ENCODE measurements at places on chromosomes 2 and 18.

DNA sequence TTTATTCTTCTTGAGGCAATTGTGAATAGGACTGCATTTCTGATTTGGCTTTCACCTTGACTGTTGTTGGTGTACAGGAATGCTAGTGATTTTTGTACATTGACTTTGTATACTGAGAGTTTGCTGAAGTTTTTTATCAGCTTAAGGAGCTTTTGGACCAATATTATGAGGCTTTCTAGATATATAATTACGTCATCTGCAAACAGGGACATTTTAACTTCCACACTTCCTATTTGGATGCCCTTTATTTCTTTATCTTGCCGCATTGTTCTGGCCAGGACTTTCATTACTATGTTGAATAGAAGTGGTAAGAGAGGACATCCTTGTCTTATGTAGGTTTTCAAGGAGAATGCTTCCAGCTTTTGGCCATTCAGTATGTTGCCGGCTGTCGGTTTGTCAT lies 425.4 kb upstream of the CHAC2 start:
- DNase-seq, result no peak

DNA sequence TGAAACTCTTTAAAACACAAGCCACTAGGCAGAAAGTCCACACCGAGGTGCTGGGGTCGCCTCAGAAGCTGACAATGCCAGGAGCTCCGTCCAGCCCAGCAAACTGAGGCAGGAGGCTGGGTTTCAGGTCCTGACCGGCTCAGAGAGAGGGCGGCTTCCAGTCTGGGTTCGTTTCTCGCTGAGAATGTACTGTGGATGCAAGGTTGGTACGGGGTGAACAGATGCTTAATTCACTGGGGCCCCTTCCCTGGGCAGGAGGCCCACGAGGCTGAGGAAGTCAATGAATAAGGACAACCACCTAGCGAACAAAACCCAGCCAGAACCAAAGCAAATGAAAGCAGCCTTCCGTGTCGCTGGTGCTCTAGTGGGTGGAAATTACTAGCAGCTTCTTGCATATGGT lies 142.0 kb downstream of the RTP5 start:
- no peak for DNase-seq

DNA sequence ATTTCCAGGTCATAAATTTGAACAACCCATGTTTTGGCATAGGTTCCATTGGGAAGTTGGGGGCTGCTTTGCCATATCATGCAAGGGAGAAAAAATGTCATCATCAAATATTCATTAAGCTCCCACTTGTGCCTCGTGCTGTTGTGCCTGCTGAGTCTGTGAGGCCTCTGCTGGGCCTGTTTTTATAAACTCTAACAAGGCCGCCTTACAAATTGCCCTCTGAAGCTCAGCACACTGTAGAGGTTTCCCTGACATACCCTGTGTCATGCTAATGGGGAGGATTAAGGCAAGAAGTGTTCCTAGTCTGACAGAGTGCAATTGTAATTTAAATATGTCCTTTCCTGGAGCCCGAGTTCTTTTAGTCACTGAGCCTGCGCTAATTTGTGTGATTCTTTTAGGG lies 17.6 kb downstream of the OSBPL6 start:
- no peak for DNase-seq

GRCh38 chr2:232229911-232230310 lies 148.6 kb upstream of the ALPP start:
- DNase-seq, result no peak

- DNase-seq, result no peak
These were observed 609.5 kb upstream of the VRK2 start for GRCh38 chr2:57437077-57437476.

- DNase-seq, result no peak
These were observed 82.7 kb downstream of the COL5A2 start for GRCh38 chr2:189096769-189097447.

GRCh38 chr2:9092383-9093282 lies 89.1 kb upstream of the MBOAT2 start:
- no peak for DNase-seq

GRCh38 chr2:106269591-106270291 lies 75.6 kb upstream of the UXS1 start:
- peak; percentile 25 for DNase-seq

DNA sequence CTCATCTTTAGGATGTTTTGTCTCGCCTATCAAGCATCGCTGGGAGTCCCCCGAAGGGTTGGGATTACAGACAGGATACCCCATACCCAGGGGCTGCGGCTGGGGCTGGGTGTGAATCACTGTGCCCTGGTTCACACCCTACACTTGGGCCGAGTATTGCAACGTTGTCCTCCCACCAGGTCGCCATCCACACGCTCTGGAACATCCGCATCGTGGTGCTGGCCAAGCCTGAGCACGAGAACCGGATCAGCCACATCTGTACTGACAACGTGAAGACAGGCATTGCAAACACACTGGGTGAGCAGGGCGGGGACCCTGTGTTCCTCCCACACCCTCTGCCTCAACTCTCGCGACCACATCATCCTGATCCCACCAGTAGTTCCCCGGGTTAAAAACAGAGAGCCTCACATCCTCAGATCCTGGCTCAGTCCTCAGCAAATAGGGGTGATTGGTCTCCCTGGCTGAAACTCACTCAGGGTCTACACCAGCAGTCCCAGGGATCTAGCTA lies 87.3 kb upstream of the ATG16L1 start:
- DNase-seq, result no peak

GRCh38 chr2:120576509-120577474 lies 158.9 kb upstream of the GLI2 start:
- no peak for DNase-seq

DNA sequence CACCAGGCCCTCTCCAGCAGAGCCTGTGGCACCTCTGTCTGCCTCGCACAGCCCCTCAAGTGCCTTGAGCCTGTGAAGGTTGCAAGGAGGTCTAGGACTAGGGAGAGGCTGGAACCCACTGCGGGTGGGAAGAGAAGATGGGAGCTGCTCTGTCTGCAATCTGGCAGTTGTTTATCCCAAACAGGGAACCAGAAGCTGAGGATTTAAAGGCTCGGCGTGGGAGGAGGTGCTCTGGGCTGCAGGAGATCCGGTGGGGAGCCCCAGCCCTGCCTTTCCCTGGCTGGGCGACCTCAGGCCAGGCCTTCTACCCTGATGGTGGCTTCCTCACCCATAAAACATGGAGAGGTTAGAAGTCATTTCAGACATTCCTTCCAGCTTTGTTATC lies 174.1 kb downstream of the SMAD7 start:
- DNase-seq, result no peak

GRCh38 chr18:47323158-47323557 lies 71.7 kb upstream of the SKOR2 start:
- DNase-seq, result no peak

GRCh38 chr2:156540706-156541105 lies 104.5 kb downstream of the GPD2 start:
- no peak for DNase-seq

DNA sequence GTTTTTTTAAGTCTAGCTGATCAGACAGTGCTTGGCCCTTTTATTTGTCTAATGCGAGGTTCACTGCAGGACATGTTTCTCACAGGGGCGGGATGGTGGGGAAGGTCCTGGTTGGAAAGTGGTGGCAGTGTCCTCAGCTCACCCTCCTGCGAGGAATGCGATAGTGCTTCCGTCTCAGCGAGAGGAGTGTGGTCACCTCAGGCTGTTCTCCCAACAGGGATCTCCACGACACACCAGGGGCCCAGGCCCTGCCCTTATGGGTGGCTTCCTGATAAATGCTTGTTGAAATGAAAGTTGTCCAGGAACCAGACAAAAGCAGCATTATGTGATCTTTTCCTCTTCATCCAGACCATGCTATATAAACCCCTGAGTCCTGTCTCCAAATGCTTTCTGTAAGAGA lies 70.1 kb downstream of the BOLA3 start:
- DNase-seq, result no peak

DNA sequence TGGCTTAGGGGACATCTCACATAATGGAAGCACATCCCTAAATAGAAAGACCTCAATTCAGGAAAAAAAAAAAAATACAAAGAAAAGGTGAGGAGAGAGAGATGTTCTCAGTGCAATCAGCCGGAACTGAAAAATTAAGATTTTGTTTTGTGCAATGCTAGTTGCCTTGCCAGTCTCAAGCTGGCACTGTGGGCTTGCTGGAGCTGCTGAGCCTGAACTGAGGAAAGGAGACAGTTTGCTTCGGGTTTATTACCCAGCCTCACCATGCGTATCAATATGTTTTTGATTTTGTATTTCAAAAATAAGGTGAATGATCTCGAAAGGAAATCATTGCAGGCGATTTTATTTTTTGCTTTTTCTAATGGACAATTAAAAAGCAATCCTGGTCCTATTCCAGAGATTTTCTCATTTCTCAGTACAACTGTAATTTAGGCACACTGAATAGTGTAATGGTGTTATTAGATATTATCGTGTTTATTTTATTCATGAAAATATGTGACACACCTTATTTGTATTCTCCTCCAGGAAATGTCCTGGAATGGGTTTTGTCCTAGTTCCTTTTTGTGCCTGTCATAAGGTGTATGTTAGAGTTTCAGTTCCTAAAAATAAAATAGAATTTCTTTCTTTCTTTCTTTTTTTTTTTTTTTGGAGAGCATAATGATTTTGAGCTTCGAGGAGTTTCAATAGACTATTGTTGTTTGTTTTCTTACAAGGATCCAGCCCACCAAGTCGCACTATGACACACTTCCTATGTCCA lies 72.8 kb upstream of the ZEB2 start:
- DNase-seq, result no peak

- no peak for DNase-seq
These were observed 301.0 kb upstream of the MGAT5 start for GRCh38 chr2:133952896-133953295.

DNA sequence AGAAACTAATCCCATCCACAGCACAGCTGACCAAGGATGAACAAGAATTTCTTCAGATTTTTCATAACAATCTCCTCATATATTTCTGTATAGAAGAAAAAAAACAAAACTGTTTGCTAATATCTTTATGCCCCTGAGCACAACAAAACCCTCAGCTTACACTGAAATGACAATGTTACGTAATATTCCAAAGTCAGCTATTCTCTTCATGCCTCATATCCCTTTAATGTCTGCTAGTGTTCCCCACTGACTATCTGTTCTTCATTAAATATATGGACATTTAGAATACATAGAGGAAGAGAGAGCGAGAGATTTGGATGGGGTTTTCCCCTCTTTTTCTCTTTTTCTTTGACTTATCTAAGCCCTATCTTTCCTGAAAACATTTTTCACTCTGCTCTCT lies 87.9 kb upstream of the GULP1 start:
- no peak for DNase-seq

DNA sequence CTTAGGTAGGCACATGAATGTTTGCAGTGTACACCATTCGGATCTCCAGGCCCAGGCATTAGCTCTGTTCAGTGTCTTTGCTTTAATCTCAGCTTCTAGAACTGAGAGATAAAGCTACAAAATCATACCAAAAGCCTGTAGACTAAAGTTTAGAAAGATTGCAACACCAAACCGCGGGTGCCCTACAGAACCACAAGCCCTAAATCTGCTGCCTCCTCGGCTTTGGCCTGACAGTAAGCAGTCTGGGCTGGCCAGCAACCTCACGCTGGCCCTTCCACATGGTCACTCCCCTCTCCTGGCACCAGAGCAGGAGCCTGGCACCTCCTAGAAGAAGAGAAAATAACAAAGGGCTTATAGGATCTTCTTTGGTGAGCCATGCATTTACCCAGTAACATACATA lies 8.9 kb upstream of the OSR1 start:
- no peak for DNase-seq

- peak; percentile 86 for DNase-seq
These were observed at the start of gene LANCL1 for GRCh38 chr2:210476194-210477128. Gene LANCL1 (minus strand): TSS chr2:210476759. CDS start chr2:210476396, 363 bp downstream.

DNA sequence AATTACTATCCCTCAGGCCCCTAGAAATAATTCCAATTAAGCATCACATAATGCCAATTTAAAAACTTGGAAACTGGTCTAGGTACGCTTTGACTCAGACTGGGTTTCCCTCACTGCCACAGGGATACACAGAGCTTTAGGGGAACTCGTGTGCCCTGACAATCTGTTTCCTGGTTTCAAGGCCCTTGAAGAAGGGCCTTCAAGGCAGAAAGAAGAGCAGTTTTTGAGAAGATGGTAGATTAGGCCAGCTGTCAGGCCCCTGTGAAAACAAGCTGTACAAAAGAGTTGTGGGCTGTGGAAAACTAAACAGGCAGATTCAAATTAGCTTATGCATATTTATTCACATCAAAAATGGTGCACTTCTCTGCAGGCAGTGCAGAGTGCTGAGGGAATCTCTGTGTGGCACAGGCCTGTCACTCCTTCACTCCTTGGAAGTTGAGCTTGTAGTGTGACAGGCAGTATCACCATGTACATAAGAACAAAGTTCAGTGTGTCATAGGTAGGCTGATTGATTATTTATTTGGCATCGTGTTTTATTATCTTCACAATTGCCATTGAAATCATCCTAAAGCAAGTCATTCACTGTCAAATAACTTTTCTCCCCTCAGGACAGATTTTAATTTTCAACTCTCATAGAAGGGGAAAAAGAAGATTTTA lies 614.4 kb upstream of the GYPC start:
- DNase-seq, result no peak

GRCh38 chr2:20025065-20025786 lies 12.8 kb upstream of the MATN3 start:
- no peak for DNase-seq

DNA sequence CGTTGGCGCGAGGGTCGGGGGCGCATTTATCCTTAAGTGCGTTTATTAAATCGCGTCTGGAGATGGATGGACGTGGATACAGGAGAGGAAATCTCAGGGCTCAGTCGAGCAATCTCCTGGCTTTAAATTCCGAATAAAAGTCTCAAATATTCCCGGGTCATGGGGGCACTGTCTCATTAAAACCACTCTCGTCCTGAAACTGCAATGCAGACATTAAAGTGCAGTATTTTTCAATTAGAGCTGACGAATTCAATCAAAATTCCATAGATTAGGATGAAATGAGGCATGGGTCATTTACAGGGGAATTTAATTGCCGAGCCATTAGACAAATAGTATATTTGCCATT lies 10.7 kb upstream of the GBX2 start:
- DNase-seq, result no peak

DNA sequence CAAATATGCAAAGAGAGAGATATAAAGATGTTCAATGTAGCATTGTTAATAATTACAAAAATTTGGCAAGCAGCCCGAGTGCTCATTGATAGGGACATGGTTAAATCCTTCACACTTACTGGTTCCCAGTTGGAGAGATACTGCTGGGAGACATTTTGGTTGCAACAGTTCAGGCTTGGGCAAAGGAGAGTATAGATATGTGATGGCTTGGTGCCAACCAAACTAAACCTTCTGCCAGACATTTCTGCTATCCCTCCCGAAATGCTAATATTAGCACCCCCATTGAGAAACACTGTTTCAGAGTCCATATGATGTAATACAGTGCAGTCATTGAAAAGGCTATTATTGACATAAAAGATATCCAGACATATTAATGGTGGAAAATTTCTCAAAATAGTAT lies 11.5 kb downstream of the GEN1 start:
- no peak for DNase-seq

- no peak for DNase-seq
These were observed at the start of gene LAMA3 for GRCh38 chr18:23689031-23689615. Gene LAMA3 (plus strand): TSS chr18:23689453. CDS start chr18:23689684, 231 bp downstream.

- no peak for DNase-seq
These were observed 167.7 kb upstream of the SLC14A2 start for GRCh38 chr18:45447355-45448265.

Measured in immature natural killer cell (primary cell).